ENCODE measurements at places on chromosomes 11 and 22. TPM values are rescaled to one million over a fixed set of nuclear protein-coding genes. Genes with fewer than 3 reads are reported as not detected.

The OR5T3 gene
- total RNA-seq: not detected

The PACSIN3 gene
- 20.6 TPM for total RNA-seq

The KREMEN1 gene
- total RNA-seq: 22.6 TPM

The CLMP gene
- 0.28 TPM for total RNA-seq

The IL10RA gene
- 11.5 TPM for total RNA-seq

The SNX32 gene
- under 0.01 TPM for total RNA-seq

The ARHGAP20 gene
- 0.79 TPM for total RNA-seq

The NAALADL1 gene
- 1.2 TPM for total RNA-seq

The MIAT gene
- total RNA-seq: 1.5 TPM

- H3K36me3 ChIP-seq: no peaks in the 10 kb centered on the region
- no peak overlapping the region for H3K27ac ChIP-seq
- no peak overlapping the region for H3K4me3 ChIP-seq
Observed at GRCh38 chr11:95455228-95455970, 224.4 kb upstream of the SESN3 start.

DNA sequence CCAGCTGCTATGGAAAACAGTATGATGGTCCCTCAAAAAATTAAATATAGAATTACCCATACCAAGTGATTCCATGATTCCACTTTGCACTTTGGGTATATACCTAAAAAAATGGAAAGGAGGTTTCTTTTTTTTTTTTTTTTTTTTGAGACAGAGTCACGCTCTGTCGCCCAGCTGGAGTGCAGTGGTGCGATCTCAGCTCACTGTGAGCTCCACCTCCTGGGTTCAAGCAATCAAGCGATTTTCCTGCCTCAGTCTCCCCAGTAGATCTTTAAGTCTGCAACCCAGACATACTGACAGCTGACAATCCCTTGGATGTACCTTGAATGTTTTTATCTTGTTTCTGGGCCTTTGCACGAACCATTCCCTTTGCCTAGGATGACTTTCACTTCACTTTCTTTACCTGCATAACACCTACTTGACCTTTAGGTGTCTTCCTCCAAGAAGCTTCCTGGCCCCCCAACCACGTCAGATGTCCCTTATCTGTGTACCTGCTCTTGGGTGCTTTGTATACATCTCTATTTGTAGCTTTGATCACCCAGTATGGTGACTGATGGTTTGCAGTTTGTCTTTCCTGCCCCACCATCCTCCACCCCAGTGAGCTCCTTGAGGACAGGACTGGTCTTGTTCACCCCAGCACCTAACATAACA lies 11.6 kb downstream of the UCP3 start:
- no peaks in the 10 kb centered on the region for H3K27me3 ChIP-seq
- no peak overlapping the region for H3K27ac ChIP-seq

DNA sequence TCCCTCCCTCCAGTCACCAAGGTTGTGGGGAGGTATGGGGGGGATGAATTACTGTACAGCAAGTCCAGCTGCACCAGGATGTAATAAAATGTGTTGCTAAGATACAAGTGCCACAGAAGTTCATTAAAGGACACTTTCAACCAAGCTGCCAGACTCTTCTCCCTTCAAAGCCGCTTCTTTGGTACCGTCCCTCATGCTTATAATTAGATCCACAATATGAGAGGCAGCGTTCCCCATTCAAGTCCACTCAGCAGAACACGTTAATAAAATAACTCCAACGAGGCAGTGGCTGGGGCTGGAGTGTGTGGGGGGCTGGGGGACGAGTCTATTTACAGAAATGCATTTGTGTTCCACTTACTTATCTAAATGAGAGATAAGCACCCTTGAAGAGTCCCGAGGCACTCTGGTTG lies 14.7 kb downstream of the PHF21B start:
- no peak overlapping the region for H3K27ac ChIP-seq
- no peaks in the 10 kb centered on the region for H3K36me3 ChIP-seq
- H3K4me3 ChIP-seq: no peak overlapping the region
- H3K4me1 ChIP-seq: no peaks in the 10 kb centered on the region
- H3K27me3 ChIP-seq: no peaks in the 10 kb centered on the region

GRCh38 chr11:75384438-75385080 lies 14.8 kb upstream of the RPS3 start:
- no peak overlapping the region for H3K4me3 ChIP-seq
- no peaks in the 10 kb centered on the region for H3K36me3 ChIP-seq
- H3K27ac ChIP-seq: no peak overlapping the region
- no peaks in the 10 kb centered on the region for H3K27me3 ChIP-seq
- peak; percentile 86 for DNase-seq
- H3K4me1 ChIP-seq: peaks cover 5% of the 10 kb centered on the region

DNA sequence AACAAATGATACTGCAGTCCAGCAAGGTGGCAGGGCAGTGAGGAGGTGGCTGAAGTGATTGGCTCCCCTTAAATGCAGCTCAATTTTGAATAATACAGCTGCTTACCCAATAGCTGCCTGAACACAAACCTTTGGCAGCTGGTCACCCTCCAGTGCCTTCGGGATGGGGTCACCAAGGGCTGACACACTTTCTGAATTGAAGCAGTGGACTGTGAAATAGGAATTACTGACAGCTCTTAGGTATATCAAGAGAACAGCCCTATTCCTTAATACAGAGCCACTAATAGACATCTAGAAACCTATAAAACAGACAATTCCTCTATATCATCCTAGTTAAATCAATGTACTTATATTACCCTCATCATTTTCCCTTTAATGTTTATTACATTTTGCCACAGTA lies 474.2 kb upstream of the KIRREL3 start:
- DNase-seq: no peak
- no peak overlapping the region for H3K4me3 ChIP-seq
- H3K4me1 ChIP-seq: no peaks in the 10 kb centered on the region
- H3K27ac ChIP-seq: no peak overlapping the region
- H3K36me3 ChIP-seq: no peaks in the 10 kb centered on the region
- H3K27me3 ChIP-seq: no peaks in the 10 kb centered on the region

DNA sequence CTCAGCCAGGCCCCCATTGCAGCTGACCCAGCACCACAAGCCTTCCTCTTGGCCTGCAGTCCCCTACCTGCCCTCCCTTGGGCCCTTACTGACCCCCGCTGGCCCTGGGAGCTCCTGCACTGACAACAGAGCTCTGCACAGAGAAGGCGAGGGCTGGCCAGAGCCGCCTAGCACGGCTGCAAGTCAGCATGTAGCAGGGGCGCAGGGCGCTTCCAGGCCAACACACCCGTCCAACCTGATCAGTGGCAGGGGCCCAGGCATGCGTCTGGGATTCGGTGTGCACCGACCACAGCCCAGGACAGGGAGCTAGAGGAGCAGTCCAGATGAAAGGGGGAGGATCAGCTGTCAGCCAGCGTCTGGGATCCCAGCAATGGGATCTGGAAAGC lies 7.6 kb downstream of the WNT7B start:
- DNase-seq: no peak
- peaks cover 9% of the 10 kb centered on the region for H3K27me3 ChIP-seq
- no peak overlapping the region for H3K27ac ChIP-seq
- H3K4me3 ChIP-seq: no peak overlapping the region

- H3K4me3 ChIP-seq: no peak overlapping the region
- peak; percentile 25 for DNase-seq
- no peak overlapping the region for H3K27ac ChIP-seq
- H3K36me3 ChIP-seq: no peaks in the 10 kb centered on the region
- H3K4me1 ChIP-seq: peaks cover 3% of the 10 kb centered on the region
Observed at GRCh38 chr11:271319-271715, 6.9 kb upstream of the NLRP6 start.

DNA sequence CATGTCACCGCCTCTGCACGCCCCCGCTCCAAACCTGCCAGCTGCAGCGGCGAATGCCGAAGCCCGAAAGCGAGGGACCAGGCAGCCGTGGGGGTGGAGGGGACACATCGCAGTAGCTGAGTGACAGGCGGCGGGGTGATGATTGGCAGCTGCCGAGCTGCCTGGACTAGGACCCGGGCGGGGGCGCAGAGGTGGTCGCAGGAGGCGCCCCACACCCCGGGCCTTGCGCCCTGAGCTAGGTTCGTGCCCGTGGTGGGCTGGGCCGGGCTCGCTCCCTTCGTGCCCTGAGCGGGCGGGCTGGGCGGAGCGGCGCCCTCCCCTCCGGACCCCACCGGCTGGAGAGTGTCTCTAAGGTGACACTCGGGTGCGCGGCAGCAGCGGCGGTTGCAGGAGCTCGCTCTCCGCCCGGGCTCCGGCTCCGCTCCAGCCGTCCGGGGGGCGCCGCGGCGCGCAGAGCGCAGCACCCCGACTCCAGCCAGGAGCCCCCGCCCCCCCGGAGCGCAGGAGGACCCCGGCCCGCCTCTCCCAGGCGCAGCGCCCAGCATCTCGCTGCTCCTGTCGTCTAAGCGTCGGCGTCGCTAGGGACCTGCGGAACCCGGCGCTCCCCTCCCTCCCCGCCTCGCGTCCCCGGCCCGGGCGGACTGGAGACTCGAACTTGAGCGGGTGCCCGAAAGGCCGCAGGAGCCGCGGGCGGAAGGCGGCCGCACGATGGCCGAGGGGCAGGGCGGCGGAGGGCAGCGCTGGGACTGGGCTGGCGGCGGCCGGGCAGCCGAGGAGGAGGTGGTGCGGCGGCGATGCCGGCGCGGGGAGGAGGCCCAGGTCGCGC lies 14.5 kb upstream of the DGKZ start:
- peaks cover 3% of the 10 kb centered on the region for H3K27me3 ChIP-seq
- H3K27ac ChIP-seq: no peak overlapping the region
- no peak overlapping the region for H3K4me3 ChIP-seq

DNA sequence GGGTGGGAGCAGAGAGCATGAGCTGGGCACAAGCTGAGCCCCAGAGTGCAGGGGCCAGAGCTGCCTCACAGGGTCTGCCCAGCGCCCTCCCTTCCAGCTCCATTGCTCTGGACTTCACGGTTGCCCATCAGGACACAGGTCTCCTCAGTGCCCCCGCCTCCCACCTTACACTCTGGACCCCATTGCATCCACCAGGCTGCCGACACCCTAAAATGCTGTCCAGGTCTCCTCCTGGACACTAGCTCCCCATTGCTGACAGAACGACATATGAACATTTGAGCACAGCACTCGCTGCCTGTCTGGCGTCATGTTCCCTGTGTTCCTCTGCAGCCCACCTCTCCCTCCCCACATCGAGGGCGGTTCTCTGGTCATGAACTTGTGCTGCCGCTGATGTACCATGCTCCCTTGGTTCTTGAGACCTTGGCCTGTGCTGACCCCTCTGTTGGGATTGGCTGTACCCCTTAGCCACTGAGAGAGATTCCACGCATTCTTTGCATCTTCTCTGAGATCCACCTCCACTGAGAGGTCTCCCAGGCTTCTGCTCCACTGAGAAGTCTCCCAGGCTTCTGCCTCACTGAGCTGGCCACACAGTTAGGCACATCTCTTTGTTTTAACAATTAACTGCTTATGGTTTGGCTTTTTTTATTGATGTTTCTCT lies 34.2 kb upstream of the NECTIN1 start:
- no peaks in the 10 kb centered on the region for H3K36me3 ChIP-seq
- H3K27me3 ChIP-seq: no peaks in the 10 kb centered on the region
- H3K4me1 ChIP-seq: peaks cover 25% of the 10 kb centered on the region
- H3K27ac ChIP-seq: no peak overlapping the region

DNA sequence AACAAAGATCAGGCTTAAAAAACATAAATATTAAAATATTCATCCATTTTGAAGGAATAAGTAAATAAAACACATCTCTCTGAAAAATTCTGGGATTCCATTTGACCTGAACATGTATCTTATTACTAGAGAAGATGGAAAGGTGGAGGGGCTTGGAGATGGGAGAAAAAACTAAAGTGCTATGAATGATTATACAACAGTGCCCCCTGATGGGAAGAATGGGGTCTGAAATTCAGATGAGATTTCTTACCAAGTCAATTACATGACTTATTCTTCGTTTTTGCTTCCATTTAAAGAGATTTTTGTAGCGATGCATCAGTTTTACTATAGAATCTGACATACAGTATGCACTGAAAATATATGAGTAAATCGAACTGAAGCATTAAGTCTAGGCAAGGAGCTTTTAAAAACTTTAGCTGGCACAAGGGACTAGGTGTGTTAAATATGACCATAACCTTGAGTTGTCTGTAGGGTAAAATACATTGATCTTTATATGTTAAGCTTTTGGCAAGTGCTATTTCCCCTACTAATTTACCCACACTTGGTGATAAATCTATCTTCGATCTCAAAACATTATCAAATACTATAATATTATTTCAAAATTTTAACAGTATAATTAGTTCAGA lies 718.8 kb downstream of the CNTN5 start:
- H3K27ac ChIP-seq: no peak overlapping the region
- no peaks in the 10 kb centered on the region for H3K4me1 ChIP-seq
- no peak for DNase-seq
- H3K27me3 ChIP-seq: peaks cover 3% of the 10 kb centered on the region
- H3K36me3 ChIP-seq: no peaks in the 10 kb centered on the region
- no peak overlapping the region for H3K4me3 ChIP-seq

DNA sequence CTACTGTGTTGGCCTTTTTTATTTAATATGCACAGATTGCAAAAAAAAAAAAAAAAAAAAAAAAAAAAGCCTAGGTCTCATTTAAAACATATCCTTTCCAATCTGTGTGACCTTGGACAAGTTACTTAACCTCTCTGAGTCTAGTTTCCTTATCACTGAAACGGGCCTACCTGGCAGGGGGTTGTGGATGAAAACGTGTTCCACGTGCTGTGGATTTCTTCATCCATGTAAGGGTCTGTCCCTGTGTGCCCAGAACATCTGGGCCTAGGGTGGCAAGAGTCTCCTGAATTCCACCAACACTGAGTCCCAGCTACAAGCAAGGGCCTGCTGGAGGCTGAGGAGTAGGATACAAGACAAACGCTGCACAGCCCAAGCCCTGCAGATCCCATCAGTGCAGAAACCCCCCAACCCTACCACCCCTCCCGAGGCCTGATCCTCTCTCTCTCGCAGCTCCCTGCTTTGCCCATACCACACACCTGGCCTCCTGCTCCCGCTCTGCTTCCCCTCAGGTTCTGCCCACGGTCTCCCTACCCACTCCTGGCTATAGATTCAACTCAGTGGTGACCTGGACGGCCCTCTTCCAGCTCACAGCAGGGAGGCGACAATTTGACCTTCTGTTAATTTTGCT lies 4.7 kb upstream of the GNAZ start:
- peak; percentile 14 for DNase-seq
- H3K27me3 ChIP-seq: no peaks in the 10 kb centered on the region
- no peak overlapping the region for H3K4me3 ChIP-seq
- no peak overlapping the region for H3K27ac ChIP-seq
- H3K4me1 ChIP-seq: peaks cover 3% of the 10 kb centered on the region

DNA sequence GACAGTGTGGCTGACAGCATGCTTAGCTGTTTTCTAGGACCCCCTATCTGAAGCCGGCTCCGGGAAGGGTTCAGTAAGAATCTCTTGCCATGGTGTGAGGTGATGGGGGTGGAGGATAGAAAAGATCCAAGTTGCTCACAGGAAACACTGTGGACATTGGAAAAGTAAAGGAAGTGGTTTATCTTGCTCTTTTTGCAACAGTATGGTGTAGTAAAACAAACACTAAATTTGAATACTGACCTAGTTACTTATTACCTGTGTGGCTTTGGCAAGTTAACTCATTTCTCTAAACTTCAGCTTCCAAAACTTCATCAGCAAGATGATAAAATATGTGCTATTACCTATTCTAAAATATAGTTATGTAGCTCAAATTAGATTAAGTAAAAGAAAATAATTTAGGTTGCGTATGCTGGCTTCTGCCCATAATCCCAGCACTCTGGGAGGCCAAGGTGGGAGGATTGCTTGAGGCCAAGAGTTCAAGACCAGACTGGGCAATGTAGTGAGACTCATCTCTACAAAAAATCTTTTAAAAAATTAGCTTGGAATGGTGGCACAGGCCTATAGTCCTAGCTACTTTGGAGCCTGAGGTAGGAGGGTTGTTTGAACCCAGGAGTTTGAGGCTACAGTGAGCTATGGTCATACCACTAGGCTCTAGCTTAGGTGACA lies 51.6 kb upstream of the APOA1 start:
- no peak for DNase-seq
- no peak overlapping the region for H3K4me3 ChIP-seq
- H3K27me3 ChIP-seq: no peaks in the 10 kb centered on the region
- no peak overlapping the region for H3K27ac ChIP-seq
- peaks cover 12% of the 10 kb centered on the region for H3K4me1 ChIP-seq

- H3K4me3 ChIP-seq: no peak overlapping the region
- peaks cover 9% of the 10 kb centered on the region for H3K36me3 ChIP-seq
- no peaks in the 10 kb centered on the region for H3K27me3 ChIP-seq
- no peaks in the 10 kb centered on the region for H3K4me1 ChIP-seq
Observed at GRCh38 chr11:72981971-72982685, 160.0 kb downstream of the FCHSD2 start.
